ENCODE measurements at places on chromosomes 4 and X.

- DNase-seq, result no peak
Measured at GRCh38 chr4:6873291-6873690, 36.3 kb upstream of the TBC1D14 start.

- no peak for DNase-seq
Measured at GRCh38 chr4:67687636-67688035, 13.3 kb downstream of the UBA6 start.

- DNase-seq, result no peak
Measured at GRCh38 chr4:153655928-153656327, 28.2 kb upstream of the TLR2 start.

GRCh38 chr4:184475096-184475461 lies 729 bp upstream of the IRF2 start:
- DNase-seq, result no peak

- no peak for DNase-seq
Measured at GRCh38 chrX:86329174-86329573, 180.9 kb downstream of the DACH2 start.

- DNase-seq, result no peak
Measured at GRCh38 chr4:84678976-84679744, 96.2 kb downstream of the CDS1 start.

DNA sequence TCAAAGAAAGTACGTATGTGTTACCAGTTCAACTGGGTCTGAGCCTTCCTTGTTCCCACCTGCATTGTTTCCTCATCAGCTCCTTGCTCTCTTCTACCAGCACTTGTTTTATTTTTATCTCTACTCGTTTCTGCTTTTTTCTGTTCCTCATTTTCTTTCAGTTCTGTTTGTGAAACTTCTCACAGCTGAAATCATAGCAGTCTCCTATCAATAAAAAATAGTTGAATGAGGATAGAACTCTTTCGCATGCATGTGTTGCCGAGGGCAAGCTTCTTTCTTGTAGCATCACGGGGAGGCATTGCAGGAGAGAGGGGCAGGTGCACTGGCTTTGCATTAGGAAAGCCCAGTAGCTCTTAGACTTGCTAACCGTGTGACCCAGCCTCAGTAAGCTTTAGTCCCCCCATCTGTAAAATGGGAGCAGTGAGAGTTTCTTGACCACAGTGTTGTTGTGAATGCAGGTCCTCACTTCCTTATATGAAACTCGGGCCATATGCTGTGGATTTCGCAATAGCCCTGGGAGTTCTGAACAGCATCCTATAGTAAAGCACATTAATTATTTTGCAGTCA lies 24.7 kb downstream of the OFD1 start:
- DNase-seq, result no peak

- DNase-seq, result no peak
Measured at GRCh38 chr4:80447493-80447892, 112.0 kb downstream of the CFAP299 start.

GRCh38 chr4:173443121-173443520 lies 44.2 kb upstream of the SCRG1 start:
- DNase-seq, result no peak

DNA sequence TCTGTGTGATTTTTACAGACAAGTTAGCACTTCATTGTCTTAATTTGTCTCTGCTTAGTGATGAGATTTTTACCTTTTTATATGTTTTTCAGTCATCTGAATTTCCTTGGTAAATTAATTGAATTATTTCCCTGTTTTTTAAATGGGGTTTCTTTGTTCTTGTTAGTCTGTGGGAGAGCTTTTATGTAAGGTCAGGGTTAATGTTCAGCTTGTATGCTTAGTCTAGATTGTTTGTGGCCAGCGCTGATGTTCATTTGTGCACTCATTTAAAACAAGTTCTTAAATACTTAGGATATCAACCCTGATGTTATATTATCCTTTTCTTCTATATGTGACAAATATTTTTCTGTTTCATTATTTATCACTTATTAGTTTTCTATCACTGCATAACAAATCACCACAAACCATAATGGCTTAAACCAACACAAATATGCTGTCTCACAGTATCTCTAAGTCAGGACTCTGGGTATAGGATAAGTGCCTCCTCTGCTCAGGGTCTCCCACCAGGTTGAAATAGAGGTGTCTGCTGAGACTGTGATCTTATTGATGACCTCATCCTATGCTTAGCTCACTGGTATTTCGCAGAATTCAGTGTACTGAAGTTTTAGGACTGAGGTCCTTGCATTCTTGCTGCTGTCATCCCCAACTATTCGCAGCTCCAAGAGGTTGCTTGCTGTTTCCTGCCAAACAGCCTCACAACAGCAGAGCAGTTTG lies 53.2 kb downstream of the ATP10D start:
- DNase-seq, result no peak

GRCh38 chrX:86215260-86215659 lies 67.0 kb downstream of the DACH2 start:
- DNase-seq, result no peak

DNA sequence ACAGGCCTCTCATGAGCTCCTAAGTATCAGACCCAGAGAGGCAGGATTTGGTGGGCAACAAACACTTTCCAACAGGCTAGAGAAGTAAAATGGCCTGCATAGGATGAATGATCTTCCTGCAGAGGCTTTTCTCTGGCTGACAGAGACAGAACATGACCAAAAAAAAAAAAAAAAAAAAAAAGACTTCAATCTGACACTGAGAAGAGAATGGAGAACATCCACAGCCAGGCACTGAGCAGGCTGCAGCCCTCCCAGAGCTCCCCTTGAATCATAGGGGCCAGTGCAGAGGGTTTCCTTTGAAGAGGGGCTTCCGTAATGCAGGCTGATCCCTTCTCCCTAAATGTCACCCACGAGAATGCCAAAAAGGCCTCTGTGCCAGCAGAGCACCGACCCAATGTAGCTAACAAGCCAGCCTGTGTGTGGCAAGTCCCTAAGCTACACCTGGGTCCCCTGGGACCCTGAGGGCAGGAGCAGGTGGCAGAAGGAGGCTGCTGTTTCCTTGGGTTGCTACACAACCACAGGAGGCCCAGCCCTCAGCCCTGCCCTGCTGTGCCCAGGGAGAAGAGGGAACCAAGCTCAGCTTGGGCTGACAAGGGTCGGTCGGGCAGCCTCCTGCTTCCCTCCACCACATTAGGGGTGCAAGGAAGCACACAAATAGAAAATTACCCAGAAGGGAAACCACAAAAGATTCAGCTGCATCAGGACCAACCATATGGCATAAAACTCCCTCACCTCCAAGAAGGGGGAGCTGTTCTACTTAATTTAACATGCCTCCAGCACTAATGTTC lies 55.6 kb downstream of the MAP7D2 start:
- DNase-seq, result no peak

- no peak for DNase-seq
Measured at GRCh38 chr4:7701866-7702649, 237.6 kb downstream of the AFAP1 start.

DNA sequence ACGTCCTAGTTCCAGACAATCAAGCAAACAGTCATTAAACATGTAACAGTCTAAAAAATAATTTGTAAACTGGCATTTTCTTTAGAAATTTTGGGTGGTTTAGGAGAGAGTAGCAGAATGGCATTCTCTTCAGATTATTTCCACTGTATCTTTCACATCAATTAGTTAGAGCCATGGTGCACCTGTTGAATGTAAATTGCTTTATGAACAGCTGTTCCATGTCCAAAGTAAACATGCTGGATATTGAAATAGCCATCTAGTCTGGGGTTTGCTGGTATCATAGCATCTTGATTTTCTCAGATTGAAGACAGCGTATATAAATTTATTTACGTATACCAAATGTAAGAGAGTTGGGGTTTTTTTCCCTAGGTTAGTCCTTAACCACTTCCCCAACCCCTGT lies 143.6 kb downstream of the RCHY1 start:
- no peak for DNase-seq

DNA sequence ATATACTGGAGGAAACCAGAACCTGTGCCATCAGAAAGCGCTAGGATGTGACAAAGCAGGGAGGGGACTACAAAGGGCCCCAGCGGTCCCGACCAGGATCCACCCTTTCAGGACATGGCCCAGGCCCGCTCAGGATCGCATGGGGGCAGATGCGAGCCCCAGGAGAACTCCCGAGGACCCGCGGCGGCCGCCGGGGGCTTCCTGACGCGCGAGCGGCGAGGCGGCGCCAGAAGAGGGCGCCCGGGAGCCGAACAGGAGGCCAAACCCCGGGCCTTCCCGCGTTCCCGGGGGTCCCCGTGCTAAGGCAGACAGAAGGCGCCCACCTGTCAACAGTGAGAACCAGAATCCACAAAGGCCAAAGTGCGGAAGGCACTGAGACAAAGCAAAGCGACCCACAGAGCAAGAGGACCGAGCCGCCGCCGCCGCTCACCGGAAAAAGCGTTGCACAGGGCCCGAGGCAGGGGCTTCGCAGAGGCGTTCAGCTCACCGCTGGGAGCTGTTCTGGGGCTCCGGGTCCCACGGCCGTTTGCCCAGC lies 7.3 kb upstream of the OPN1LW start:
- DNase-seq, result peak; percentile 27

- no peak for DNase-seq
Measured at GRCh38 chr4:55609393-55609866, 17.4 kb upstream of the PDCL2 start.

DNA sequence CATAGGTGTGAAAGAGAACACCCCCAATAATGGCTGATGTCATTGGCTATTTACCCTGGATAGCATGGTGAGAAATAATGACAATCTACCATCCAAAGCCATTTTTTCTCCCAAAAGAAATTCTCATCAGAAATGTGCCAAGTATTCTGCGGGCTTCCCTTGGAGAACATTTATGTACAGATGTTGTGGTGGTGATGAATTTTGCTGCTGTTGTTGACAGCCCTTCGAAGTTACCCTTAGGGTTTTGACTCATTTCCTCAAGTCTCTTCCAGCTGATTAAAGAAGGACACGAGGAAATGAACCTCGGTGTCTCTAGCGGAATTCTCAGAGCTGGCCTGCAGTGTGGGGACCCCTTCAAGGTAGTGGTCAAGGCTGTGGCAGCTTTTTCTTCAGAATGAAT lies 3.4 kb downstream of the KIT start:
- no peak for DNase-seq

Measured in activated CD8-positive, alpha-beta memory T cell treated with anti-CD3 and anti-CD28 coated beads for 1 hour (primary cell).